ENCODE measurements at places on chromosomes 7 and 10.

- no peaks in the 10 kb centered on the region for H3K27me3 ChIP-seq
- no peaks in the 10 kb centered on the region for H3K4me1 ChIP-seq
- H3K27ac ChIP-seq = peak overlapping the region; percentile 41
- DNase-seq = peak; percentile 9
- no peak overlapping the region for H3K4me3 ChIP-seq
- H3K36me3 ChIP-seq = no peaks in the 10 kb centered on the region
These were observed 21.8 kb downstream of the ELFN1 start for GRCh38 chr7:1691601-1692514.

GRCh38 chr7:18993933-18994668, 123.3 kb downstream of the TWIST1 start:
- H3K36me3 ChIP-seq = peaks cover 6% of the 10 kb centered on the region
- H3K4me1 ChIP-seq = no peaks in the 10 kb centered on the region
- no peak for DNase-seq
- H3K4me3 ChIP-seq = no peak overlapping the region
- no peaks in the 10 kb centered on the region for H3K27me3 ChIP-seq

DNA sequence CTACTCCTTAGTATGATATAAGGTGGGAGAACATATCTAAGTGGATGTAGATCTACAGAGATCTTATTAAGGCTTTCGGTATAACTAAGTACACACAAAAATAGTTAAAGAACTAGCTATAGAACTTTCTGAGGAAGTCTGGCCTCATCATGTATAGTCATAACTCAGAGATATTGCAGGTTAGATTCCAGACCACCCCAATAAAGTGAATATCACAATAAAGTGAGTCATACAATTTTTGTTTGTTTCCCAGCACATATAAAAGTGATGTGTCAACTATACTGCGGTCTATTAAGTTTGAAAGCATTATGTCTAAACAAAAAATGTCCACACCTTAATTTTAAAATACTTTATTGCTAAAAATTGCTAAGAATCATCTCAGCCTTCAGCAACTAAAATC, 24.7 kb upstream of the SEMA3A start:
- H3K27me3 ChIP-seq = no peaks in the 10 kb centered on the region
- H3K36me3 ChIP-seq = no peaks in the 10 kb centered on the region
- H3K4me1 ChIP-seq = no peaks in the 10 kb centered on the region
- H3K27ac ChIP-seq = no peak overlapping the region

GRCh38 chr10:77552252-77552651, 85.4 kb downstream of the KCNMA1 start:
- no peak overlapping the region for H3K4me3 ChIP-seq
- H3K27ac ChIP-seq = peak overlapping the region; percentile 93

DNA sequence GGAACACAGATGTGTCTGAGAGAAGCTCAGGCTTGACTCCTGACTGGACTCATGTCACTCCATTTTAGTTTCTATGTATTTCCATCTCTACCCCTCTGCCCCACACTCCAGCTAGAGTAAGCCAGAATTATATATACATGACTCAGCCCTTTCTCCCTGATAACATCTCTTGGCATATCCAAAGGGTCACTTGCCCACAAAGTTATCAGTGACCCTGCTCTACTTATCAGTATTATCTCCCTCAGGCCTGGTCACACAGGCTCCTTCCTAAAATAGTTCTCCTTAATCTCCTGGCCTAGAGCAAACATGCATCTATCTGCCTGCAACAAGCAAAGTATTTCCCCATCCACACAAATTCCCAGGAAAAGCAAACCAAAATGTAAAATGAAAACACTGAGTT, 598.3 kb downstream of the SUGCT start:
- no peak overlapping the region for H3K4me3 ChIP-seq
- H3K4me1 ChIP-seq = peaks cover 3% of the 10 kb centered on the region
- H3K27me3 ChIP-seq = no peaks in the 10 kb centered on the region
- no peak for DNase-seq

GRCh38 chr7:55235115-55235514, 130.0 kb upstream of the LANCL2 start:
- H3K4me1 ChIP-seq = no peaks in the 10 kb centered on the region
- no peaks in the 10 kb centered on the region for H3K36me3 ChIP-seq
- no peak overlapping the region for H3K4me3 ChIP-seq
- no peaks in the 10 kb centered on the region for H3K27me3 ChIP-seq
- H3K27ac ChIP-seq = no peak overlapping the region

Measured in ascending aorta (tissue), 2 donors.